ENCODE measurements at places on chromosomes 12 and 14.

DNA sequence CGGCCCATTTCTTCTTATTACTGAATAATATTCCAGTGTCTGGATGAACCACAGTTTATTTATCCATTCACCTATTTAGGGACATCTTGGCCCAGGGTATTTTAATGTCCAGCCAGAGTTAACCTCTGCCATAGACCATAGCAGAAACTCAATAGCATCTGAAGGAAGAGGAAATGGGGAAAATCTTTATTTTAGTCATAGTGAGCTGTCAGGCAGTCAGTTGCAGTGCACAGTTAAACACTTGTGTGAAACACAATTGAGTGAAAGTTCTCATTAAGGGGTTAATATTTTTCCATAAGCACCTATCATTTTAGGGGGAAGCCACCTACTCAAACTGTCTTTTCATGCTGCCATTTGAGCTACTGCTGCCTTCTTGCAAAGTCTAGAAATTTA is 197.3 kb upstream of the PPFIA2 start:
- no peak for DNase-seq

- DNase-seq: peak; percentile 78
Observed at GRCh38 chr12:124625867-124626675, 58.7 kb upstream of the NCOR2 start.

DNA sequence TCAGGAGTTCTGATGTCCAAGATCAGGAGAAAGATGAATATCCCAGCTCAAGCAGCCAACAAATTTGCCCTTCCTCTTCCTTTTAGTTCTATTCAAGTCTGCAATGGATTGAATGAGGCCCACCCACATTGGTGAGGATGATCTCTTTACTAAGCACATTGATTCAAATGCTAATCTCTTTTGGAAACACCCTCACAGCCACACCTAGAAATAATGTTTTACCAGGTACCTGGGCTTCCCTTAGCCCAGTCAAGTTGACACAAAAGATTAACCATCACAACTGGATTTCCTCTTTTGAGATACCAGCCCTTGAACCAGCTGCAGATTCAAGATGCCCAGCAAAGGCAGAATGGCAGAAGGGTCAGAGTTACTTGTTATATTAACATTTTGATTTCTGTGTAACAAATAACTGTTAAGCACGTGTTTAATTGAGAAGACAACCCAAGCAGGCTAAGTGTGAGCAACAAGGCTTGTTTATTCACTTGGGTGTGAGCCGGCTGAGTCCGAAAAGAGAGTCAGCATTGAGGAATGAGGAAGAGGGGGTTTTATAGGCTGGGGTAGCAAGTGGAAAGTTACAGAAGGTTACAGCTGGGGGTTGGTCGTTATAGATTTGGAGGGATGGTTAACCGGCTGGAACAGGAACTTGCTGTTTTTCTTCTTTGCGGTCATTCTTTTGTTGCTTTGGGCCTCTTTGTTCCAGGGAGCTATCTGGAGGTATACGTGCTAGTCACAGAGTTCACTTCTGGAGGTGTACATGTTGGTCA is 180.3 kb downstream of the EMP1 start:
- peak; percentile 56 for DNase-seq

GRCh38 chr12:91565246-91565645 is 382.6 kb upstream of the DCN start:
- DNase-seq: no peak

- no peak for DNase-seq
Observed at GRCh38 chr14:68568907-68569897, 223.7 kb downstream of the ZFP36L1 start.

DNA sequence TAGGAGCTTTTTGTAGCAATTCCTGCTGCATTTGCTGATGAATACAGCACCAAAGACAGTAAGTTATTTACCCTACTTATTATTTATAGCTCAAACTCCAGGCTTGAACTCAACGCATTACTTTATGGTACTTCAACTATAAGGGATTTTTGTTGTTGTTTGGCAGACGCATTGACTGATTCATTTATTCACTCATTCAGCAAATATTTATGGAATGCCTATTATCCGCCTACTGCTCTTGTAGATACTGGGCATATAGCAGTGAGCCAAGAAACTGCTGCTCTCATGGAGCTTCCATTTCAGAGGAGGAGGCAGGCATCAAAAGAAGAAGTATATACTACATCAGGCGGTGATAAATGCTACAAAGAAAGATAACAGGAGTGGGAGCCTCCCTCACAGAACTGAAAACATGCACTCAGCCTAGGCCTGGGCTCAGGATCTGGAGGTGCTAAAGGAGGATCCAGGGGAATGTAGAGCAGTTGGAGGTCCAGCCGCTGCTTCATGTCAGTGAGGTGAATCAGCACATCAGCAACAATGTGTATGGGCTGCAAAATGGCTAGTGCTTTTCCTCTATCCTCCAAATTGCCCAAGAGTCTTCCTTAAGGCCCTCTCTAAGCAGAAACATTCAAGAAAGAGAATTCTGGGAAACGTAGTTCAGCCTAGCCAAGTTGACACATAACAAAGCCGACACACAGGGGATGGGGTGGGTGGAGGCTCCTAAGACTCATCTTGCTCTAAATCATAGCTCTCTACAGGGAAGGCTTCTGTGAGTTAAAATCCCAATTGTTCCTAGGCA is 157.5 kb downstream of the NRXN3 start:
- DNase-seq: no peak

GRCh38 chr12:42585154-42585840 is 4.2 kb downstream of the PRICKLE1 start:
- peak; percentile 16 for DNase-seq

DNA sequence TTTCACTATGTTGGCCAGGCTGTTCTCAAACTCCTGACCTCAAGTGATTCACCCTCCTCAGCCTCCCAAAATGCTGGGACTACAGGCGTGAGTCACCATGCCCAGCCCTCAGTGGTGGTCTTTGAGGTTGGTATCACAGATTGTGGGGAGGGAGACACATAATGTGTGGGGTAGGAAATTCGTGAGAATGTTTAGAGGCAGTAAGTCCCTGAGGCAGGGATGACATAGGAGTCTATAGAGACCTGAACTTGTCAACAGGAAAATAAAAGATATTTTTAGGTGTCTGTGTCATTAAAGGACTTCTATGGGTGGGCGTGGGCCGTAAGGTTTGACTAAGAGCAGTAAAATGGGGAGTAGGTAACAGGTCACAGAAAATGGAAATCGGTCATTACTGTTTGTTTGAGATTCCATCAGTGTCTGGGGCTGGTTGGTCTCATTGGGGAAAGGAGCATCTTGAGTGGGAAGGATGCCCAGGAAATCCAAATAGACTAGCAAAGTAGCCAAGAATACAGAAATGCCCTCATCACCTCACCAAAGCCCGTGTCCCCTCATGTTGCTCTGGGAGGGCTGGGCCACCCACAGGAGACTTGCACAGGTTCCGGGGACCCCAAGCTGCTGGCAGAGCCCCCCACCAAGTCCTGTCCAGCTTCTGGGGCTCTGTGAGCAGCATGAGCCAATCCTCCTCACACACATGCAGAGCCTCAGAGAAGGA is 63.6 kb upstream of the BCL2L14 start:
- no peak for DNase-seq

DNA sequence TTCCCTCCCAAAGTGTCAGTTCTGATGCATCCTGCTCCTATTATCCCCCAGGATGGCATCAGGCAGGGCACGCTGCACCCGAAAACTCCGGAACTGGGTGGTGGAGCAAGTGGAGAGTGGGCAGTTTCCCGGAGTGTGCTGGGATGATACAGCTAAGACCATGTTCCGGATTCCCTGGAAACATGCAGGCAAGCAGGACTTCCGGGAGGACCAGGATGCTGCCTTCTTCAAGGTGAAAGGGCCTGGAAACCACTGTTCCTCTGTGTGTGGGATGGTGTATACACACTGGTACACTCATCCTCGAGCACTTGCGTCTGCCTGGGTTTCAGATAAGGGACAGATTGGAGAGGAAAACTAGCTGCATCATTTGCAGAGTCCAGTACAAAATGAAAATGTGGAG is 1.0 kb downstream of the IRF9 start:
- no peak for DNase-seq

GRCh38 chr12:91769736-91770135 is 375.9 kb downstream of the BTG1 start:
- DNase-seq: no peak

DNA sequence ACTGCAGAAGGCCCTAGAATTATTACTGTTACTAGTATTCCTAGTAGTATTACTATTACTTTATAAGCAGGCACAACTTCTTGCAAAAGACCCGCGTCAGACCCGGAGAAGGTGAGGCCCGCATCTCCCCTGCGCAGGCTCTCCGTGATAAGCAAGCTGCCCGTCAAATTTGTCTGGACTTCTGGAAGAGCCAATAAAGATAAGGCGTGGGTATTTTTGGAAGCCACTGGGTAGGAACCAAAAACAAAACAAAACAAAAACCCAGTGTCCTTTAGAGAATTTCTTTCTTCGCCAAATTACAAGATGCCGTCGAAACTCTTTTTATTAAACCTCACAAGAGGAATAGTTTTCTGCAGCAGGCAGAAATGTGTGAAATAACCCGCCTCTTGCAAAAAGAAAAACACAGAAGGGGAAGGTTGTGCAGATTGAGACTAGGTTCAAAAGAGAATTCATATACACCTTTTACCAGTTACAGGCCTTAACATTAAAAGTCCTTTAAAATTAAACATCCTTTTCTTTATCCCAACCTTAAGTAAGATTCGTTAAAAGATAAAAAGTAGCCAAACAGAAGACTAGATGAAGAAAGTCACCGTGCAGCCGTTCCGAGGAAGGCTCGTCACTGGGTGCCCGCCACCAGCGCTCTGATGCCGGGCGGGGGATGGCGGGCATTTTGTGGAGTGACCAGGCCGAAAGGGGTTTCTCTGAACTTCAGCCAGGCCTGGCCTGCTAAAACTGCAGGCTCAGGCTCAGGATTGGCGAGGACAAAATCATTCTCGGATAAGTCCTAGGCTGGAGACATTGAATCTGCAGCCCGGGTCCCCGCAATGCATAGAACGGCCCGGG is 1.6 kb downstream of the TBX5 start:
- DNase-seq: no peak

DNA sequence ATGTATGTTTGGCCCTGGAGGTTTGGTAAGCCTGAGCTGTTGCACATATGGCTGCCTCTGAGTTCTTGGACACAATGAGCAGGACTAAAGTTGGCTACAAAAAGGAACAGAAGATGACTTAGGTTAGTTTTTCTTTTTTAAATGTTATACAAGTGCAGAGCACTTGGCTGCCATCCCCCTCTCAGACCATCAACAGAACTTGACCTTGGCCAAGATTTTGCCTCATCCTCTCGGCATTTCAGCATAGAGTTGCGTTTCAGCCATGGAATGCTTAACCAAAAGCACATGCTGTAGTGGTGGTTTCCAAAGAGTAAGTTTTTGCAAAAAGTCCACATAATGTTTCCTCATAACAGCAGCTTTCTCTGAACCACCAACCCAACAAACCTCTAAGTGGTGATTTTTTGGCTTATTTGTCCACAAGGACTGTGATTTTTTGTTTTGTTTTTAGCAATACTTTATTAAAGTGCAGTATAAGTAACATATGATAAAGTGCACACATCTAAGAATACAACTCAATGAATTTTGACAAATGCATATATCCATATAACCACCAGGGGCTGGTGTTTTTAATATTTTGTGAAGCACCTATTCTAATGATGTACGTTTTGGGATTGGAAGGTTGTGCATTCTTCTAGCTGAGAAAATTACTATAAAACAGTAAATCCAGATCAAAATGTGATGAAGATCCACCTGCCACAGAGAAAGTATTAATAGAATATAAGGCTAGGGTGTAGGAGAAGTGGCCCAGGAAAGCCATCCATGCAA is 12.1 kb upstream of the GALNT16 start:
- DNase-seq: no peak

GRCh38 chr12:46383654-46384450 is 11.3 kb upstream of the SLC38A2 start:
- peak; percentile 92 for DNase-seq

- DNase-seq: no peak
Observed at GRCh38 chr14:27228053-27228452, 630.2 kb upstream of the NOVA1 start.

GRCh38 chr14:63051992-63052391 is 6.7 kb upstream of the KCNH5 start:
- no peak for DNase-seq

DNA sequence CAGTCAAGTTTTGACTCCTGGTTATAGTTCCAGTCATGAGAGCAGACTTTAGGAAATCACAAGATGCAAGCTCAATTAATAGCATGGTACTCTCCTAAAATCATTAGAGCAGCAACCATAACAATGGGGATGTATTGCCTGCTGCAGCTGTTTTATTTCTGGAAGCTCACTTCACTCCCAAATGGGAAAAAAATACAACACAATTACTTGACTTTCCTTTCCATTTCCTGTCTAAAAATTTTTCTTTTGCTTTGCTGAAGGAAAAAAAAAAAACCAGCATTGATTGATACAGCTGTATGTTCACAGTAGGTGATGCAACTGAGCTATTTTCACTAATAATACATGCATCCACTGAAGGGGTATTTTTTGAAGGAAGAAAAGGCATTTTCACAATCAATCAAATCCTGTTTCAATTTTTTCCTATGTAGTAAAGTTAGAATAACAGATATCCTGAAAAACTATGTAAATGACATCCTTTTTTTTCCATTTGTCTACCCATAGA is 143.9 kb upstream of the NOVA1 start:
- DNase-seq: no peak

Measured in hepatocyte (in vitro differentiated cells).